ENCODE measurements at places on chromosomes 1 and 21.

DNA sequence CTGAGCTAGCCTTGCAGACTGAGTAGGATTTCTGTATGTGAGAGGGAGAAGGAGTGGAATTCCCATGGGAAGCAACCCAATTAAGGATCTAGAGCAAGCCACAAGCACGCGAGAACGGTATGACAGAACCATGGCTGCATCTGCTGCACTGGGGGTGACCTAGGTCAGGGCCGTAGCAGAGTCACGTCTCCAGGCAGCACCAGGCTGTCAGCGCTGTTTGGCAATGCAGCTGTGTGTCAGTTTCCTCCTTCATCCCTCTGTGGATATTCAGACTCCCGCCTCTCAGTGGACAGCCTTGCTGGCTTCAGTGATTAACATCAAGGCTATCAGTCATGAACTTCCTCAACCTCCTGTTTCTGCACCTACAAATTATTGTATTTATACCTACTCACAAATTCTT, 118.1 kb upstream of the PPP2R5A start:
- peaks cover 19% of the 10 kb centered on the region for H3K4me1 ChIP-seq
- peak; percentile 75 for DNase-seq
- no peaks in the 10 kb centered on the region for H3K27me3 ChIP-seq

DNA sequence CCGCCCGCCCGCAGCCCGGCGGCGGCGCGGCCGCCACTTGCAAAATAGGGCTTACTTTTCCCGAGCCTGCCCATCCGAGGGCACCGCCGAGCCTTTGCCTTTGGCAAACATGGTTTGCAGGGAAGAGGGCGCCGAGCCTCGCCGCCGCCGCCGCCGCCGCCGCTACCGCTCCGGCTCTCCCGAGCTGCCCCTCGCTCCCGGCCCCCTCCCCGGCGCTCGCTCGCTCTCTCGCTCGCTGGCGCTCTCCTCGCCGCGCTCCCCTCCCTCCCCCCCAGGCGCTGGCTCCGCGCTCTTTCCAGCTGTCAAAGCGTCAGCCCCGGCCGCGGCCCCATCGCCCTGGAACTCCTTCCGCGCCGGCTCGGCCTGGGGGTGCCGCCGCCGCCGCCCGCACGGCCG, 298 bp downstream of the SSBP3 start:
- DNase-seq: no peak
- H3K27ac ChIP-seq: peak overlapping the region; percentile 89
- H3K4me1 ChIP-seq: peaks cover 57% of the 10 kb centered on the region

DNA sequence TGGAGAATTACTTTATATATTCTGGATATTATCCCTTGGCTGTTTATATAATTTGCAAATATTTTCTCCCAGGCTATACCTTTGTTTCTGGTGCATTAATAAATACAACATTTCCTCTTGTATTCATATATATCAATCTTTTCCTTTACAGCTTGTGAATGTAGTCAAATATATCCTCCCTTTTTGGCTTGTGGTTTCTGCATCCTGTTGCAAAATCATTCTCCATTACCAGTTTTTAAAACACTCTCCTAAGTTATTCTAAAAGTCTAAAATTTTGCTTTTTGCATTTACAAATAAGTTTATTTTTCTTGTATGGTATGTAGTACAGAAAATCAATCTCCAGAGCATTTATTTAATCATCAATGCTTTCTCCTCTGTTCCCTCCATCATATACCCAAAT, 909.4 kb downstream of the ADGRL2 start:
- no peaks in the 10 kb centered on the region for H3K4me1 ChIP-seq
- no peaks in the 10 kb centered on the region for H3K36me3 ChIP-seq
- H3K4me3 ChIP-seq: no peak overlapping the region
- H3K27ac ChIP-seq: no peak overlapping the region
- DNase-seq: no peak

- no peak for DNase-seq
- no peaks in the 10 kb centered on the region for H3K4me1 ChIP-seq
- no peak overlapping the region for H3K27ac ChIP-seq
- no peaks in the 10 kb centered on the region for H3K36me3 ChIP-seq
- no peaks in the 10 kb centered on the region for H3K27me3 ChIP-seq
These were observed 650.1 kb downstream of the KCNT2 start for GRCh38 chr1:195958131-195958530.

GRCh38 chr1:172499636-172500141, 33.3 kb upstream of the SUCO start:
- H3K4me1 ChIP-seq: no peaks in the 10 kb centered on the region
- no peak for DNase-seq
- peaks cover 4% of the 10 kb centered on the region for H3K27me3 ChIP-seq
- no peaks in the 10 kb centered on the region for H3K36me3 ChIP-seq
- no peak overlapping the region for H3K27ac ChIP-seq
- H3K4me3 ChIP-seq: no peak overlapping the region

DNA sequence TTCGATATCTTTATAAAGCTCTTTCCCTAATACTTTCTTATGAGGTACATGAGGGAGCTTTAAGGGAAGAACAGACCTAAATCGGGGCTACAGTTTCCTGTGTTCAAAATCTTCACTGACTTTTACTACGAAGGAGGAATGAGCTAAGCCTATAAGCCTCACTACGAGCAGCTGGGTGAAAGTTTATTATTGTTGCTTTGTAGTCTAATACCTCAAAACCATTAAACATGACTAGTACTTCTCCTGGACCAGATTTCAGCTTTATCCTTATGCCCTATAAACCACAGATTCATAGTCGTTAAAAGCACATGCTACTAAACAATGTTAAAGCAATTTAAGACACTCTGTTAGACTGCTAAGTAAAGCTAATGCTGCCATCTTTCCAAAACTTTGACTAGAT, 30.2 kb downstream of the NDC1 start:
- H3K4me3 ChIP-seq: no peak overlapping the region
- H3K36me3 ChIP-seq: peaks cover 4% of the 10 kb centered on the region
- no peaks in the 10 kb centered on the region for H3K4me1 ChIP-seq
- H3K27me3 ChIP-seq: no peaks in the 10 kb centered on the region
- DNase-seq: no peak
- H3K27ac ChIP-seq: no peak overlapping the region

GRCh38 chr1:67149179-67149770, 14.5 kb upstream of the C1orf141 start:
- no peak overlapping the region for H3K27ac ChIP-seq
- H3K4me3 ChIP-seq: no peak overlapping the region
- no peaks in the 10 kb centered on the region for H3K4me1 ChIP-seq
- peak; percentile 64 for DNase-seq
- no peaks in the 10 kb centered on the region for H3K36me3 ChIP-seq
- no peaks in the 10 kb centered on the region for H3K27me3 ChIP-seq

DNA sequence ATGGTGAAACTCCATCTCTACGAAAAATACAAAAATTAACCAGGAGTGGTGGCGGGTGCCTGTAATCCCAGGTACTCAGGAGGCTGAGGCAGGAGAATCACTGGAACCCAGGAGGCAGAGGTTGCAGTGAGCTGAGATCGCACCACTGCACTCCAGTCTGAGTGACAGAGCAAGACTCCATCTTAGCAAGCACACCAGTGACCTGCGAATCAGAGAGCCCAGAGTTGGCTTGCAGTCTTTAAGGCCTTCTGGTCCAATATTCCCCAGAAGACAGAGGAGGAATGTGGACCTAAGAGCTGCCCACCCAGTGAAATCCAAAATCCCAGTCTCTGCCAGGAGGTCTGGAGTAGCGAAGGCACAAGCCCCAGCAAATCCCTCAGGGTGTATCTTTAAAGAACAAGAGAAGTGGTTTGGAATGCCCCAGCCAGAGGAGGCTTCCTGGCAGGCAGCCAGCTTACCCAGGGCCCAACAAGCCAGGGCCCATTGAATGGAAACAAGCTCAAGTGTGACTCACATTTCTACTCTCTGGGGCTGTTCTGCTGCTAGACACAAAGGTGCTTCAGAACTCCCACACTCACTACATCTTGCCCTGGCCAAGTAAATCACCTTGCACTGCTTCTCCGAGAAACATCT, 23.9 kb downstream of the GPR161 start:
- H3K4me1 ChIP-seq: no peaks in the 10 kb centered on the region
- H3K27me3 ChIP-seq: no peaks in the 10 kb centered on the region
- no peak overlapping the region for H3K4me3 ChIP-seq
- H3K36me3 ChIP-seq: no peaks in the 10 kb centered on the region
- no peak overlapping the region for H3K27ac ChIP-seq

DNA sequence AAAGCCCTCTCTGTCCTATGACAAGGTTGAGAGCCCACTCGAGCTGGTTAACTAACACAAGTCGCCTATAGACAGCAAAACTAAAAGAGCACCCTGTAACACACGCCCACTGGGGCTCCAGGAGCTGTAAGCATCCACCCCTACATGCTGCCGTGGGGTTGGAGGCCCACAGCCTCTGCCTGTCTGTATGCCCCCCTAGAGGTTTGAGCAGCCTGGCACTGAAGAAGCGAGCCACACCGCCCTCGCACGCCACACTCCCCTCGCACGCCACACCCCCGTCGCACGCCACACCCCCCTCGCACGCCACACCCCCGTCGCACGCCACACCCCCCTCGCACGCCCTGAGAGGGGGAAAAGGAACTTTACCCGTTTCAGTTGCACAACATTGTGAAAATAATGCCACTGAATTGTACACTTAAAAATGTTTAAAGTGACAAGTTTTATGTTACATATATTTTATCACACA, 13.2 kb upstream of the HMGCL start:
- DNase-seq: peak; percentile 84
- H3K4me3 ChIP-seq: peak overlapping the region; percentile 62
- peaks cover 3% of the 10 kb centered on the region for H3K4me1 ChIP-seq
- H3K27ac ChIP-seq: no peak overlapping the region
- no peaks in the 10 kb centered on the region for H3K36me3 ChIP-seq

- H3K4me3 ChIP-seq: no peak overlapping the region
- H3K4me1 ChIP-seq: peaks cover 32% of the 10 kb centered on the region
- H3K36me3 ChIP-seq: no peaks in the 10 kb centered on the region
- H3K27ac ChIP-seq: peak overlapping the region; percentile 96
These were observed 2.1 kb upstream of the PDIK1L start for GRCh38 chr1:26109229-26110164.

DNA sequence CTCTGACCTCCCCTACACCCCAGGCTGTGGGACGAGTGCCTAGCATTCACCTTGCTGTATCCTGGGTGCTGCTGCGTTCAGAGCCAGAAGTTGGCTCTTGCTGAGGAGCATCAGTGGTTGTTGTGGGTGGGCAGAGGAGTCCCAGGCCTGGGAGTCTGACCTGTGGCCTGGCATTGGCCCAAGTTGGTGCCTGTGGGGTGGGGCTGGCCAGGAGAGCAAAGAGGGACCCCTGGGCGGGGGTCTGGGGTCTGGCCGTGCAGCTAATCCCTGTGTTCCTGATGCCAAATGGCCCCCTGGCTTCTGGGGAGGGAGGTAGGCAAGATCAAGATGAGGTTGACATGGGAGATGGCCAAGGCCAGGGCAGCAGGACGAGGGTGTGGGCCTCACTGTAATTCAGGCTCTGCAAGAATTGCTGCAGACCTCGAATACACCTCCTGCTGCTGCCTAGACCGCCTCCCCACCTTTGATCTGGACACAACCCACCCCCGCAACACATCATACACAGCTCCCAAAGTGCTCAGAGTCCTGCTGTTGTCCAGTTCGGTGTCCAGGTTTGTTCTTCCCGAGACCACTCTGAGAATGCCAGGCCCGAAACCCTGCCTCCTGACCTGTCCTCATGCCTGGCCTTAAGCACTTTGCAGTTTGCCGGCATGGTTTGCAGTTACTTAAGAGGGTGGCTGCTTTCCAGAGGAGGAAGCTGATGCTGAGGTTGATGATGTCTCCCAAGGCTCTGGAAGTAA, 28.7 kb downstream of the CDK18 start:
- no peaks in the 10 kb centered on the region for H3K36me3 ChIP-seq
- no peaks in the 10 kb centered on the region for H3K4me1 ChIP-seq
- H3K27ac ChIP-seq: no peak overlapping the region
- DNase-seq: no peak

- H3K4me3 ChIP-seq: no peak overlapping the region
- DNase-seq: peak; percentile 68
- H3K27me3 ChIP-seq: no peaks in the 10 kb centered on the region
- H3K27ac ChIP-seq: peak overlapping the region; percentile 97
- H3K36me3 ChIP-seq: no peaks in the 10 kb centered on the region
- H3K4me1 ChIP-seq: peaks cover 53% of the 10 kb centered on the region
These were observed 208.3 kb upstream of the RUNX1 start for GRCh38 chr21:35257413-35257812.

GRCh38 chr1:216081445-216081844, 341.8 kb downstream of the USH2A start:
- no peaks in the 10 kb centered on the region for H3K4me1 ChIP-seq
- H3K27me3 ChIP-seq: no peaks in the 10 kb centered on the region
- no peak overlapping the region for H3K27ac ChIP-seq
- H3K36me3 ChIP-seq: no peaks in the 10 kb centered on the region
- no peak for DNase-seq

DNA sequence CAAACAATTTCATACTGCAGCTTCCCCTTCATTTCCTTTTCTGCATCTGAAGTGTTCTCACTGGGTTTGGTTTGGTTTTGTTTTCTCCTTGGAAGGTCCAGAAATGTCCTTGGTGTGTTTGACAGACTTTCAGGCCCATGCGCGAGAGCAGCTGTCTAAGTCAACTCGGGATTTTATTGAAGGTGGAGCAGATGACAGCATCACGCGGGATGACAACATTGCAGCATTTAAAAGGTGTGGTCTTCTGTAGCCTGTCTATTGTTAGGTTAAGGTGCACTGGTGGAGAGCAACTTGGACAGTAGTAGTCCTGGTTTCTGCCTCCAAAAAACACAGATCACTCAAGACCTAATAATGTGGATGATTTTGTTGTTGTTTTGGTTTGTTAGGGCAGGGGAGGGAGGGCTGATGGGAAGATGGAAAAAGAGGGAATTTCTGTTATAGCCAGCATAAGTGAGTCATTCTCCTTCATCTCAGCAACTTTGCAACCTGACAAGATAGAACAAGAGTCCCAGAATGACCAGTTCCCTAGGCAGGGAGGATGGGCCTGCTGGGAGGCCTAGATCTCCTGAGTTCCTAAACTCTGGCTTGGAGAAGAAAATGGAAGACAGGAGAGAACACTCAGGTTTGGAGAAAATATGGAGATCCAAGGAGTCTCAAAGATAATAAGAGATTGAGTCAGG, 12.5 kb downstream of the HAO2 start:
- H3K4me3 ChIP-seq: no peak overlapping the region
- no peaks in the 10 kb centered on the region for H3K36me3 ChIP-seq
- no peak overlapping the region for H3K27ac ChIP-seq
- no peak for DNase-seq
- H3K27me3 ChIP-seq: no peaks in the 10 kb centered on the region

GRCh38 chr1:240946926-240947325, 335.0 kb upstream of the GREM2 start:
- no peaks in the 10 kb centered on the region for H3K27me3 ChIP-seq
- no peak overlapping the region for H3K27ac ChIP-seq
- H3K4me1 ChIP-seq: no peaks in the 10 kb centered on the region
- no peaks in the 10 kb centered on the region for H3K36me3 ChIP-seq
- DNase-seq: no peak
- H3K4me3 ChIP-seq: no peak overlapping the region

- H3K27ac ChIP-seq: no peak overlapping the region
- H3K27me3 ChIP-seq: no peaks in the 10 kb centered on the region
- no peaks in the 10 kb centered on the region for H3K4me1 ChIP-seq
- H3K4me3 ChIP-seq: no peak overlapping the region
These were observed 72.7 kb upstream of the F3 start for GRCh38 chr1:94614168-94614815.

- no peak overlapping the region for H3K27ac ChIP-seq
- peaks cover 40% of the 10 kb centered on the region for H3K36me3 ChIP-seq
- DNase-seq: no peak
- no peaks in the 10 kb centered on the region for H3K4me1 ChIP-seq
These were observed 56.3 kb downstream of the DPH5 start for GRCh38 chr1:100969327-100969726.

Data from psoas muscle (tissue), 8 donors.